ENCODE measurements at places on chromosomes 7 and 10. TPM values are rescaled to one million over a fixed set of nuclear protein-coding genes. Genes with fewer than 3 reads are reported as not detected.
A peak's percentile ranks its signal among the peaks of the same experiment; 100 is the strongest.

The CASD1 gene
- total RNA-seq = 48.8 TPM

- DNase-seq = peak; percentile 19
Observed at GRCh38 chr10:120131183-120131582, 238.7 kb downstream of the SEC23IP start.

DNA sequence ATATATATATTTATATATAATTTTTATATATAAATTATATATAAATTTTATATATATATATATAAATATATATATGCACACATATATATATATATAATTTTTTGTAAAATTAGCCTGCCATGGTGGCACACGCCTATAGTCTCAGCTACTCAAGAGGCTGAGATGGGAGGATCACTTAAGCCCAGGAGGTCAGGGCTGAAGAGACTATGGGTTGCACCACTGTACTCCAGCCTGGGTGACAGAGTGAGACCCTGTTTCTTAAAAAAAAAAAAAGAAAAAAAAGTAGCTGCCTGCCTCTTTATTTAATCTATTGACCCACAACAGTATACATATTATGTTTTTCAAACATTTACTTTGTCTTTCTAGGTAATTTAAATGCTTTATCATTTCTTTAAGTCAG is 19.2 kb downstream of the BCAP29 start:
- no peak for DNase-seq

The ATRNL1 gene
- 100 TPM for total RNA-seq

DNA sequence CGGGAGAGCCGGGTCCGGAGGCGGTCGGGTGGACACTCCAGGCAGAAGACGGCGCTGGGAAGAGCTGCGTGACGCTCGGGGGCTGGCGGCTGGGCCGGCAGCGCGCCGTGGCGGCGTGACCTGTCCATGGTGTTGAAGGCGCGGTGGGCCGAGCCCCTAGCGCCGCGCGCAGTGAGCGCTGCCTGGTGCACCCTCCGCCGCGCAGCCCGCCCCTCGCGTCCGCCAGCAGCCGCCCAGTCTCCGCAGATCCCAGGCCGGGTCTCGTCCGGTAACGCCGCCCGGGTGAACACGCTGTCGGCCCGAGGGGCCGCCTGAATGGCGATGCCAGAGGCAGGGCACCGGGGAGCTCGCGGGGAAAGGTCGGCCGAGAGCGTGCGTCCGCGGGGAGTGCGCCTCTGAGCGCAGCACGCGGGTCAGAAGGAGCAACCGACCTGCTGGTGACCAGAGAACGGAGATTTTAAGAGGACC is 657 bp upstream of the TMEM178B start:
- DNase-seq = peak; percentile 25

The OPN4 gene
- not detected for total RNA-seq

GRCh38 chr7:25989140-25989705 is 162.8 kb upstream of the NFE2L3 start:
- no peak for DNase-seq

DNA sequence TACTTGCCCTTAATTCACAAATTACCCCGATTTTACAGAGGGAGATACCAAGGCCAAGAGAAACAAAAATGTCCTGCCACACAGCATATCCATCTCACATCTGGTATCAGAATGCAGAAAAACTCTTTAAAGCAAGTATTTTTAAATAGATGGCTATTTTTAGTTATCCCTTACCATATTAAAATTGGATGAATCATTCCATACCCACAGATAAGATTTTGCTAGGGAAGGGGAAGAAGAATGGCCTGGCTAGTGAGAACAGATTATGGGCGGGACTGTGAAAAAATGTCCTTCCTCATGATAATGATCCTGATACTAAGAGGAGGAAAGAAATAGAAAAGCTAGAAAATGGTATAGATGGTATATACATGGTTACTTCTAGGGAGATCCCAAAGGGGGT is 80.6 kb upstream of the GATAD1 start:
- no peak for DNase-seq

The TRPV5 gene
- not detected for total RNA-seq

GRCh38 chr10:90319188-90319914 is 538.5 kb downstream of the HTR7 start:
- peak; percentile 49 for DNase-seq

DNA sequence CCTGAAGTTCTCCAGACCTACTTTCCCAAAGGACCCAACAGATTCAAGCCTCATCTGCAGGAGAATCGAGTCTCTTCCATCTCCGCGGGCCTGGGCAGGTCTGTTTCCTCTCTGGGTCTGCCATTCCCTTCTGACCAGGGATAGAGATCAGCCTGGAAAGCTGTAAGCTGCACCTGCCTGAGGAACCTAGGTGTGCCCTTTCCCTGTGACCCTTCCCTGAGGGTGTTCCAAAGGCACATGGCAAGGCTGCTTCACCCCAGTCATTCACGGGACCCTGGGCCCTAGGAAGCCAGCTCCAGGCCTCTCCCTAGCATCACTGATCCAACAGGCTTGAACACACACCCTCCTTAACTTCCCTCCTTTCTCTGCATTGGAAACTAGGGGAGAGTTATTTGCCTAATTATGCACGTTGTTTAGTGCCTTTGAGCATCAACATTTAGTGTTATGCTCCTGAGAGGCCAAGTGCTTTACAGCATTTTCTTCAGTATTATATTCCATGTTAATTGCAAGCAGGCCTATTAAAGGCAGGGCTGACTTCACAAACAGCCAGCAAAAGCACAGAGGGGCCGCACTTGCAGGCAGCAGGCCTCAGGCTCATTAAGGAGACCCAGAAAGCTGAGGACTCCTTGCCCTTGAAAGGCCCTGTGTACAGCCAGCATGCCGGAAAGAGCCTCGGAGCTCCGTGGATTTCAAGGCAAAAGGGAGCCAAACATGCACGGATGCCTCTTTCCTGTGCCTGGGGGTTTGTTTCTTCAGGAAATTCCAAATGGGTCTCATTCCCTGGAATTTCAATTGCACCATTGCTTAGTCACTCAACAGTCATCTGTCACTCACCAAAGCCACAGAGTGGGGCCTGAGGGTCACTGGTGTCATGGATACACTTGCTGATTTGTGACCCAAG is 91.0 kb upstream of the FAM20C start:
- DNase-seq = no peak

DNA sequence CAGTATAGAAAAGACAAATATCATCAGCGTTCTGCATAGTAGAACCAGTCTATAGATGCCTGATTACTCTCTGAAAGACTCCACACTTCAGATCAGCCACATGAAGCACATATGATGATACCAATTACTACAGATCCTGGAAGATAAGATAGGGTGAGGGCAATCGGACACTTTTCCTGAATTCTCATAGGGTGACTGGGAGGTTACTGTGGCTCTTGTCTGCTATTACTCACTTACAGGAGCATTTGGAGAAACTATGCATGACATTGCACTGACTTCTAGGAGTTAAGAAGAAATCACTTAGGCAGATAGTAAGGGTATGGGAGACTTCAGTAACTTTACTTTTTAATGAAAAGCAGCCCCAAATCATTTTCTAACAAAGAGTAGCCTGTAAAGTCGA is 1140.9 kb downstream of the XPNPEP1 start:
- no peak for DNase-seq

DNA sequence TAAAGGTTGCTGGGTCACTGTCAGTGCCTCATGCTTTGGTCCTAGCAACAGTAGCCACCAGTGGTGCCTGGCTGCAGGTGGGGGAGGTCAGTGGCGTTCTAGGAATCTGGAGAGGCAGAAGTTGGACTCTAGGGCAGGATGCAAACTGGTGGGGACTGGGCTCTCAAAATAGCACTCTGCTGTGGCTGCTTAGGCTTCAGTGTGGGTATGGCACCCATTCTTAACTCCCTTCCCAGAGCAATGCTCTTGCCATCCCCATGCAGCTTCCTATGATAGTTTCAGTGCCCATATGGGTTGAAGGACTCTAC is 330.8 kb downstream of the PCDH15 start:
- no peak for DNase-seq

DNA sequence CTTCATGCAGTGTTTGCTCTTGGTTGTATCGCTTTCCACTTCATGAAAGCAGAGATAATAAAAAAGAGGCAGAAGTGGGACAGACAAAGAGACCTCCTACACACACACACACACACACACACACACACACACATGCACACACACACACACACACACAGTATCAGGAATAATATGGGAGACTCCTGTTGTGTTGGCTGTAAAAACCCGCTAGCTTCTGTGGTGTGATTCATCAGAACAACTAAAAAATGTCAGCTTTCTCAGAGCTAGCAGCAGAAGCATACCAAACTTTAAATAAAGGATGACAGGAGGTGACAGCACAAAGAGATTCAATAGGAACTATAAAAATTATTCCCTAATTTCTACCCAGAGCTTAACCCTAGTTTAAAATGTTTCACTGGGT is 148.2 kb upstream of the LRRTM3 start:
- no peak for DNase-seq

DNA sequence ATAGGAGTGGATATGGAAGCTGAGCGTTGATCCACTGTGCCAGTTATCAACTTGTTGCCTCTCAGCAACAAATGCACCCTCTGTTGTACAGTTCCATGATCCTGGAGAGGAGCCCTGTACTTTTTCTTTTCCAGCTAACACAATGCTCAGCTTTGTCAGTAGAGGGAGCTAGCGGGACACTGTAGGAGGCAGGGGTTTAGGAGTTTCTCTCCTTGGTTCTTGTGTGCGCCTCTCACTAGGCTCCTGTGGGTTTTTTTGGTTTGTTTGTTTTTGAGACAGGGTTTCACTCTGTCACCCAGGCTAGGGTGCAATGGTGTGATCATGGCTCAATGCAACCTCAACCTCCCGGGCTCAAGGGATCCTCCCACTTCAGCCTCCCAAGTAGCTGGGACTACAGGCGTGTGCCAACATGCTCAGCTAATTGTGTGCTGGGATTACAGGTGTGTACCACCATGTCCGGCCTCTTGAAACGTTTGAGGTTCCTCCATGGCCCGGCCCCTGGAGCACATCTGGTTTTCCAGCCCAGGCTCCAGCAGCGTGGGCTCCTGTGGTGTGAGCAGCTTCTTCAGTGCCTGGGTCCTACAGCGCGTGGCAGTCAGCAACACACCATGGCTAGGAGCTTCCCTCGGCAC is 12.0 kb upstream of the MARVELD1 start:
- peak; percentile 74 for DNase-seq

The GNGT1 gene
- total RNA-seq = not detected

The CEP55 gene
- 1.3 TPM for total RNA-seq

DNA sequence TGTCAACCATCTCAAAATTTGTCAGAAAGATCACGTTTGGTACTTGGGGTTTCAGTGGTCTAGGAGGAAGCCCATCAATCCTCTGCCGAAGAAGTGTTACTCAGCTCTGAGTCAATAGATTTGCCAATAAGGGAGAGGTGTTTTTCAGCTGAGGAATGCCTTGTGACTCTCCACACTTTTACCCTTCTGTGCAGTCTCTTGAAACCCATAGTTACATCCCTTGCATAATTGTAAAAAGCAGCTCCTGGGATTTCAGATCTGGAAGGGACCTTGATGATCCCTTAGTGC is 47.5 kb downstream of the INSYN2A start:
- DNase-seq = no peak

- DNase-seq = no peak
Observed at GRCh38 chr7:89200758-89201157, 405.2 kb upstream of the TEX47 start.

- DNase-seq = peak; percentile 64
Observed at GRCh38 chr10:21496343-21497176, 28.9 kb downstream of the SKIDA1 start.

The ANKRD61 gene
- total RNA-seq = not detected

The GBX1 gene
- total RNA-seq = not detected

GRCh38 chr7:134942690-134943466 is 43.4 kb upstream of the AGBL3 start:
- no peak for DNase-seq

DNA sequence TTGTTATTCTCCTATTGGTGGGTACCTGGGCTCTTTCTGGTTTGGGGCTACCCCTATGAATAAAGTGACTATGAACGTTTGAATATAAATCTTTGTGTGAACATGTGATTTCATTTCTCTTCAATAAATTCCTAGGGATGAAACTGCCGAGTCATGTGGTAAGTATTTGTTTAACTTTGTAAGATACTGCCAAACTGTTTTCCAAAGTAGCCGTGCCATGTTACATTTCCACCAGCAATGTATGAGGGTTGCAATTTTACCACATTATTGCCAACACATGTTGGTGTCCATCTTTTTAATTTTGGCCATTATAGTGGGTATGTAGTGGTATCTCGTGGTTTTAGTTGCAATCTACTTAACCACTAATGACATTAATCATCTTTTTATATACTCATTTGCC is 94.7 kb downstream of the ZNRF2 start:
- no peak for DNase-seq

GRCh38 chr10:129884398-129885078 is 79.5 kb downstream of the EBF3 start:
- DNase-seq = no peak

DNA sequence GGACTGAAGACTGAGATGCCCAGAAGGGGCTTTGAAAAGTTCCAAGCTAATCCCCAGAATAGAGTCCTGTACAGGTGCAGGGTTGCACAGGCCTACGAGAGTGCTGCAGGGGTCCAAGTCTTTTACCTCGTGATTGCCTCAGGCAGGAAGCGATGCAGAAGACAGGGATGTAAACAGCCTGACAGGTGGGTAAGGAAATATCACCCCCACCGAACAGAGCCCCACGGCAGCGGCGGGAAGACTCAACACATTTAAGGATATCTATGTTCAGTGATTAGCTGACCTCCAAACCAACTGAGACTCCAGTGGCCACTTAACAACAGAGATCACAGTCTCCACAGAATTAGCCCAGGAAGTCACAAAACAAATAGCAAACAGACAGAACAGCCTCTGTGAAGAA is 73.9 kb upstream of the VIPR2 start:
- no peak for DNase-seq

The LRMDA gene
- total RNA-seq = 71.3 TPM

DNA sequence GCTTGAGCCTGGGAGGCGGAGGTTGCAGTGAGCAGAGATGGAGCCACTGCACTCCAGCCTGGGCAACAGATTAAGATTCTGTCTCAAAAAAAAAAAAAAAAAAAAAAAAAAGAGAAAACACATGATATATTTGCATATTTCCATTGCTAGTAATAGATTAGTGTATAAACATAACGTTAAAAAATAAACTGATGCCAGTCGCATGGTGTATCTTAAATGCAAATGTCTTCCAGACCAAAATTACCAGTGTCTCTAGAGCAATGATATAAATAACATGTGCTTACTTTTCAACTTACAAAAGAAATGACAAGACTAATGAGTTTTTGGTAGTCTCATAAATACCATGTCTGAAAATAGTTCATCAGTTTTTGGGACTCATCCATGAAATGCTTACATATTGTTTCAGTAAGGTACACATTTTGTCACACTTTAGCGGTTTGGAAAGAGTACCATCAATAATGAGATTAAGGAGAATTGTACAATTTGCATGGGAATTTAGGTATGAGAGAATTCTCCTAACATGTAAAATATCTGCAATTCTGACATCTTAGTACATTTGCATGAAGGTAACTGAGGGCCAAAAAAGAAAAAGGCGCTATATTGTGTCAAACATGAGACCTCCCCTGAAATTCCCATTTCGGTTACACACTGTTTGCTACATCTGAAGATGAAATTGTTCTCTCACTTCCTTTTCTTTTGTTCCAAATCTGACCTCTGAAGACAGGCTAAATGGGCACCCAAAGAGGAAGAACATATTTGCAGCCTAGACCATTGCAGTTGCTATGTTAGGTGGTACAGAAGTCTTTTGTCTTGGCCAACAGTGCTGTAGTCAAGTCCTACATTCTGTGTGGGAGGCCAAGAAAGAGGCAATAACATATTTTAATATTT is 51.5 kb upstream of the PIP4K2A start:
- DNase-seq = no peak

GRCh38 chr7:24797270-24797669 is 40.0 kb upstream of the GSDME start:
- DNase-seq = no peak

The VWDE gene
- not detected for total RNA-seq

GRCh38 chr7:124818807-124819206 is 53.2 kb upstream of the GPR37 start:
- no peak for DNase-seq

- peak; percentile 41 for DNase-seq
Observed at GRCh38 chr7:24981171-24981951, 1.4 kb upstream of the OSBPL3 start.

Measured in adrenal gland (tissue), 19 donors.